ENCODE measurements at places on chromosomes 7 and 10. TPM values are rescaled to one million over a fixed set of nuclear protein-coding genes. Genes with fewer than 3 reads are reported as not detected.

The ITPRID1 gene
- not detected for total RNA-seq

The SMARCD3 gene
- total RNA-seq, result 37.4 TPM

The CHRM2 gene
- 1.2 TPM for total RNA-seq

GRCh38 chr10:109977382-109977806 is 30.4 kb upstream of the ADD3 start:
- H3K27ac ChIP-seq, result peak overlapping the region; percentile 72
- peak overlapping the region; percentile 19 for H3K4me3 ChIP-seq
- no peaks in the 10 kb centered on the region for H3K36me3 ChIP-seq
- no peaks in the 10 kb centered on the region for H3K27me3 ChIP-seq

The AGMO gene
- 1.2 TPM for total RNA-seq

The PCDH15 gene
- total RNA-seq, result not detected

- peak; percentile 92 for DNase-seq
- H3K4me1 ChIP-seq, result peaks cover 4% of the 10 kb centered on the region
- H3K27me3 ChIP-seq, result no peaks in the 10 kb centered on the region
- H3K4me3 ChIP-seq, result no peak overlapping the region
- H3K27ac ChIP-seq, result no peak overlapping the region
Observed at GRCh38 chr10:118798231-118798662, 43.5 kb upstream of the CACUL1 start.

- H3K36me3 ChIP-seq, result no peaks in the 10 kb centered on the region
- H3K27ac ChIP-seq, result no peak overlapping the region
- no peaks in the 10 kb centered on the region for H3K27me3 ChIP-seq
- DNase-seq, result no peak
- H3K4me1 ChIP-seq, result peaks cover 11% of the 10 kb centered on the region
Observed at GRCh38 chr10:4267086-4267773, 482.2 kb upstream of the KLF6 start.

- peak overlapping the region; percentile 96 for H3K27ac ChIP-seq
- no peaks in the 10 kb centered on the region for H3K36me3 ChIP-seq
- no peaks in the 10 kb centered on the region for H3K27me3 ChIP-seq
- peaks cover 13% of the 10 kb centered on the region for H3K4me1 ChIP-seq
Observed at GRCh38 chr7:5424749-5425506, 1.3 kb upstream of the TNRC18 start.

All from osteoblast (primary cell).